Skeletal muscle cell (primary cell): ENCODE measurements at places on chromosomes 2 and 18.

GRCh38 chr2:136327162-136327852 lies 209.4 kb upstream of the CXCR4 start:
- no peak for DNase-seq

GRCh38 chr2:128196026-128196425 lies 105.0 kb downstream of the UGGT1 start:
- no peak for DNase-seq

DNA sequence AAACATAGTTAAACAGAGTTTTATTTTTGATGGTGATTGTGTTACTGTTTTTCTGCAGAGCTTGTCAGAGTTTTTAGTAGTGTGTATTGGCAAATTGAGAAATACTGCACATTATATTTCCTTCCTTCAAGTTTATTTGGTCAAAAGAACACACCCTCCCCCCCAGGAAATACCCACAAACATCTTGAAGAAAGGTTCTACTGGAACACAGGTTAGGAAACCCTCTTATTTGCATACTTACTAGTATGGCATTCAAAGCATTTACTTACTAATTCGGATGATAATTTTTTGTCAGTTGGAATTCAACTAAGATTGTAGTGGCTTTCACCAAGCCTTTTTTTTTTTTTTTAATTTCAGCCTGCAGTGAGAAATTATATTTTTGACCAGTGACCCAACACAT lies 9.1 kb downstream of the CAB39 start:
- no peak for DNase-seq

- no peak for DNase-seq
Measured at GRCh38 chr2:127142663-127143630, 36.0 kb upstream of the BIN1 start.

- no peak for DNase-seq
Measured at GRCh38 chr2:122707224-122707824, 951.9 kb downstream of the TSN start.

GRCh38 chr2:240569523-240569997 lies 1.3 kb downstream of the RNPEPL1 start:
- DNase-seq: no peak

DNA sequence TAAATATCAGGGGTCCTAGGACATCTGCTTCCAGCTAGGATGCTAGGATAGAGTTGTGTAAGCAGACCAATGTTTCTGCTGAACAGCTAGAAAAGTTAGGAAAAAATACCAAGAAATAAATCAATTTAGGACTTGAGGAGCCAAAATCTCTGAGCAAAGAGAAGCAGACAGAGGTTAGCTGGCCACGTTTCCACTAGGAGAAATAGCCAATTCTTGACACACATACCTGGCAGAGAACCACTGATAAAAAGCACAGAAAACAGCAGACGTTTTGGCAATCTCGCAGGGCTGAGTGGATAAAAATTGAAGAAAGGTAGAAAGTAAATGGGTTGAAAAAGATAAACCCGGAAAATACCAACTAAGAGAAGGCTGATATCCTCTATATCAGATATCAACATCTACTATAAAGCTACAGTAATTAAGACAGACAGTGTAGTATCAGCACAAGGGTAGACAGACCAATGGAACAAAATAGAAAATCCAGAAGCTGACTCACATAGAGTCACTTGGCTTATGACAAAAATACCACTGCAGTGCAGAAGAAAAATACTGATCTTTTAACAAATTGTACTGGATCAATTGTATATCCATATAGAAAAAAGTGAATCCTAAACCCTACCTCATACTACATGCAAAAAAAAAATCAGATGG lies 306.1 kb upstream of the KLHL29 start:
- DNase-seq: no peak

- DNase-seq: peak; percentile 88
Measured at GRCh38 chr2:75587954-75588587, 27.3 kb upstream of the EVA1A start.

DNA sequence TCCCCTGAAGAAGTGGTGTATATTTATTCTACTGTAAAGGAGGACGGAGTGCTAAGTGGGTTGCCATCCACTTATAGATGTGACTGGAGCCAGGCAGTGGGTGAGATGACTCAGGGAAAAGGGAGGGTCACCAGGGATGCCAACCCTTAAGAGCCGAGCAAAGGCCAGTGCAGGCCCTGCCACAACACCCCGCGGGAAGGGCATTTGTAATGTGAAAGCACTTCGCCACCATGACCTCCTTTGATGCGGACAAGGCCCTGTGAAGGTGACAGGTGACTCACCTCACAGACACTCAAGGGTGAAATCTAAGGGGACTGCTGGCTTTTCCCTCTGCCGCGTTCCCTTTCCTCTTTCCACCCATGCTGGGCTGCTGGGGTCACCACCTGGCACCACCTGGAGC lies 50.2 kb upstream of the MRPL33 start:
- no peak for DNase-seq

DNA sequence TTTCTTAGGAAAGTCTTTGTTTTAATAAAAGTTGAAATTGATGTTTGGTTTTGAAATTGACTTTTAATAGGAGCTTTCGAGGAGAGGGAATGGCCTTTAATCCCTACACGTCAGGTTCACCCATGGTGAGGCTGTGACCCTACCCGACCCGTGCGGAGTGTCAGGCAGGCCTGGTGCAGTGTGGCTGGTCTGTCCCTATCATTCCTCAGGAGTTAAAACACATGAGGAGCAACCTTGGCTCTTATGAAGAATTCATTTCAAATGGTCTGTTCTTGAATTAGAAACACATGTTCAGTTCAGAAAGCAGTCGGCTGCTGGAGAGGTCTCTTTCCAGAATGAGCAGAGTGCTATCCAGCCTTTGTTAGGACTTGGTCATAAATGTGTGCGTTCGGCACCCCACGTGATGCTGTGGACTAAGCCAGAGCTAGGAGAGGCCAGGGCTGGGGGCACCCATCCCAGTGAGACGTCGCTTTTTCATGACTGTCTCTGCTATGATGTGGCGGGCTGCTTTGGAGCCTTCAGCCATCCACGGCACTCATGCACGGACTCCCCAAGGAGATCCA lies 54.7 kb downstream of the EMILIN2 start:
- DNase-seq: no peak

- DNase-seq: no peak
Measured at GRCh38 chr18:47747260-47747795, 183.1 kb downstream of the SMAD2 start.

- DNase-seq: peak; percentile 59
Measured at GRCh38 chr2:180618570-180618969, 361.8 kb upstream of the UBE2E3 start.

DNA sequence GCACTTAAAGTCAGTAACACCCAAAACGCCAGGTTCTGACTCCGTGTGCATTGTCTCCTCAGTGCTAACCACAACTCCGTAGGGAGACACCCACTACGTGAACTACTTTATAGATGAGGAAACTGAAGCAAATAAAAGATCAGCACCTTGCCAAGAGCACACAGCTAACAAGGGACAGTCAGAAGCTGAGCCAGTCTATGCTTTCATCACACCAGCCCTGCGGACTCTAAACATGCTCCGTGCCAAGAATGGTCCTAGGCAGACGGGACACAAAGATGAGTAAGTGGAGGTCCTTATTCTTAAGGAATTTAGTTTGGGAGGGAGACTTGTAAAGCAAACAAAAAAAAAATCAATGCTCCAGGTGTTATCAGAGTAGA lies 9.6 kb downstream of the MBOAT2 start:
- DNase-seq: peak; percentile 34

DNA sequence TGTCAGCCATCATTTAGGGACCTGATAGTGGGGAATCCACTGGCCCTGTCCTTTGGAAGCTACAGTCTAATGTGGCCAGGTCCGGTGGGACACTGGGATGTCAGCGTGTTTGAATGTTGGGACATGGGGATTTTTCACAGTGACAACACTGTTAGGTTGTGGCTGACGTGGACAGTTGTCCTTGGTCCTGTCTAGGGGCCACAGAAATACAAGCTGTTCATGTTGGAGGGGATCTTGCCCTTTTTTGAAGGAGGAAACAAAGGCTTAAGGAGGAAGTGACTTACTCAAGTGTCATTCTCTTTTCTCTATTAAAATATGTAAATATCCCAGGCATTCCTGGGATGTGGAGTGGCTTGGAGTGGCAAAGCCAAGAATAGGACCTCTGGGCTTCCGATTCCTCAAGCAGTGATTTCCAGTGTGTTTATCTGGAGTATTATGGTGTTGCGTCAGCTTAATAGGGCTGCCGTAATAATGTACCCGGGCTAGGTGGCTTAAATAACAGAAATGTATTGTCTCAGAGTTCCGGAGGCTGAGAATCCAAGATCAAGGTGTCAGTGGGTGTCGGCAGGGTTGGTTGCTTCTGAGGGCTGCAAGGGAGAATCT lies 8.5 kb downstream of the ACOXL start:
- no peak for DNase-seq
